Common myeloid progenitor, CD34-positive (primary cell): ENCODE measurements at places on chromosomes 16 and 17.
A peak's percentile ranks its signal among the peaks of the same experiment; 100 is the strongest.

DNA sequence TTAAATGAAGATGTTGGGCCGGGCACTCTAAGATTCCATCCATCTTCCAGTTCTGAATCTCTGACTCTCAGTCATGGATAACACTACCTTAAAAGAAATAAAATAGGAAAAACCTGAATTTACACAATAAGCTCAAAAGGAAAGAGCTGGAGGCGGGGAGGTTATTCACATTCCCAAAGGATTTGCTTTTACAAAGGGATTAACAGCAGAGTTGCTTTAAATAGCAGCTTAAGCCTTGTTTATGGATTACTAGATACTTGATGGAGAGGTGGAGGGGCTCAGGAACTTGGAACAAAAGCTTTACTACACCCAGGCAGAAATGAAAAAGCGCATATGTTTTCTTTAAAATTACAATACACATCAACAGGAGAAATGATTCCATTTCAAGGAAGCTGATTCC, 84.5 kb downstream of the XYLT1 start:
- DNase-seq: no peak

GRCh38 chr16:695355-696089, 5.3 kb upstream of the WDR24 start:
- no peak for DNase-seq

- DNase-seq: no peak
These were observed 41.5 kb downstream of the ARHGAP44 start for GRCh38 chr17:12830777-12831247.

- peak; percentile 56 for DNase-seq
These were observed 19.1 kb downstream of the C16orf95 start for GRCh38 chr16:87297918-87298631.

DNA sequence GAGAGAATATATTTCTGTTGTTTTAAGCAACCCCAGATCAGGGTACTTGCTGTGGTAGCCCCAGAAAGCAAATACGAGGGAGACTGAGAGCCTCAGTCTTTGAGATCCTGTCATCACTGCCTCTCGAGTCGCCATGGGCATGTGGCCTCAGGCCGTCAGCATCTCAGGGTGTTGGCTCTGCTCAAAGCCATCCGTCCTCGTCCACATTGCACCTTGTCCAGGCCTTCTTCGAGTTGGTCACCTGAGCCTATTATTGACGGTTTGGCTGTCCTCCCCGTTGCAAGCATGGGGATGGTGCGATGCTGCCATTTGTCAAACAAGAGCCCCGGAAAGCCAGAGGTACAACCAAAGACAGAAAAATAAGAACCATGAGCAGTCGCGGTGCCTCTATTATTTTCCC, 136.9 kb downstream of the IRF8 start:
- DNase-seq: no peak

- no peak for DNase-seq
These were observed 7.7 kb downstream of the SLC35B1 start for GRCh38 chr17:49699966-49700575.

DNA sequence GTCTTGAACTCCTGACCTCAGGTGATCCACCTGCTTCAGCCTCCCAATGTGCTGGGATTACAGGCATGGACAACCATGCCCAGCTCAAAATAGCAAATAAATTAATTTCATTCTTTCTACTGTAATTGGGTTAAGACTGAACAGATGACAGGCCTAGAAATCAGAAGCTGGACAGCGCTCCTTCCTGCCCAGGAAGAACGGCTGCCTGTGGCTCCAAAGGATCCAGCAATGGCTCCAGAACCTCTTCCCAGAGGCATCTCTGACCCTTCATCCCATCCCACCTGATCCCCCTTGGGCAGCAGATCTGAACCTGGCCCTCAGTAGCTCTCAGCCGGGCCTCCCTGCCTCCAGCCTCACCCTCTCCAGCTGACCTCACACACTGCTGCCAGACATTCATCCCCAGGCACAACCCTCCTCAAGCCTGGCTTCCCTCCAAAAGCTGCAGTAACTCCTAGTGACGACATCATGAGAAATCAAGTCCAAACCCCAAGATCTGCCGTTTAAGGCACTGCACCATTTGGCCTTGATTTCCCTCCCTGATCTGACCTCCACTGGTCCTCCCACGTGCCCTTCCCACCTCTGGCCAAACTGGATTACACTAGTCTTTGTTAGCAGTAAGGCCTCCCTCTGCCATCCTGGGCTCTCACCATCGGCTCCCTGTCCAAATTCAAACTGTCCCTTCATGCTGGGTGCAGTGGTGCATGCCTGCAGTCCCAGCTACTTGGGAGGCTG, 3.1 kb upstream of the MIF4GD start:
- DNase-seq: no peak

- DNase-seq: peak; percentile 6
These were observed 75.5 kb upstream of the IRX6 start for GRCh38 chr16:55248494-55248893.

- no peak for DNase-seq
These were observed 194.0 kb downstream of the SALL1 start for GRCh38 chr16:50957056-50957455.

GRCh38 chr17:2125013-2125535, 70.2 kb downstream of the HIC1 start:
- DNase-seq: no peak

DNA sequence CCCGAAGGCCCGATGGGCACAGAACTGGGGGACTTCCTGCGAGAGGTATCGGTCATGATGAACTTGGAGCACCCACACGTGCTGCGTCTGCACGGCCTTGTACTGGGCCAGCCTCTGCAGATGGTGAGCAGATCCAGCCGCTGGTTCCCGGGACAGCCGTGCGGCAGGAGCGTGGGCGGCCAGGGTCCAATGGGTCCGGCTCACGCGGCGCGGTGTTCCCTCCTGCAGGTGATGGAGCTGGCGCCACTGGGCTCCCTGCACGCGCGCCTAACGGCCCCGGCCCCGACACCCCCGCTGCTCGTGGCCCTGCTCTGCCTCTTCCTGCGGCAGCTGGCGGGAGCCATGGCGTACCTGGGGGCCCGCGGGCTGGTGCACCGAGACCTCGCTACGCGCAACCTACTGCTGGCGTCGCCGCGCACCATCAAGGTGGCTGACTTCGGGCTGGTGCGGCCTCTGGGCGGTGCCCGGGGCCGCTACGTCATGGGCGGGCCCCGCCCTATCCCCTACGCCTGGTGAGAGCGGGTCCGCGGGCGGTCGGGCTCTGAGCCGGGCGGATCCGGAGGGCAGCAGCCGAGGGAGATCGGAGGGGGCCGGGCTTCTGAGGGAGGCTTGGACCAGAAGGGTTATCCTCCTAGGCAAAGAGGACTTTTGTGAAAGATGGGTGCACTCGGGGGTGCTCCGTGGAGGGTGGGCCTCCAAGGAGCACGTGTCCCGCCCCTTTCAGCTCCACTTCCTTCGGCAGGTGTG, 3.0 kb downstream of the TNK1 start:
- DNase-seq: peak; percentile 70

- no peak for DNase-seq
These were observed 103.2 kb upstream of the SDK2 start for GRCh38 chr17:73747221-73748002.

- DNase-seq: no peak
These were observed 144.6 kb downstream of the FOXL1 start for GRCh38 chr16:86722970-86723369.

DNA sequence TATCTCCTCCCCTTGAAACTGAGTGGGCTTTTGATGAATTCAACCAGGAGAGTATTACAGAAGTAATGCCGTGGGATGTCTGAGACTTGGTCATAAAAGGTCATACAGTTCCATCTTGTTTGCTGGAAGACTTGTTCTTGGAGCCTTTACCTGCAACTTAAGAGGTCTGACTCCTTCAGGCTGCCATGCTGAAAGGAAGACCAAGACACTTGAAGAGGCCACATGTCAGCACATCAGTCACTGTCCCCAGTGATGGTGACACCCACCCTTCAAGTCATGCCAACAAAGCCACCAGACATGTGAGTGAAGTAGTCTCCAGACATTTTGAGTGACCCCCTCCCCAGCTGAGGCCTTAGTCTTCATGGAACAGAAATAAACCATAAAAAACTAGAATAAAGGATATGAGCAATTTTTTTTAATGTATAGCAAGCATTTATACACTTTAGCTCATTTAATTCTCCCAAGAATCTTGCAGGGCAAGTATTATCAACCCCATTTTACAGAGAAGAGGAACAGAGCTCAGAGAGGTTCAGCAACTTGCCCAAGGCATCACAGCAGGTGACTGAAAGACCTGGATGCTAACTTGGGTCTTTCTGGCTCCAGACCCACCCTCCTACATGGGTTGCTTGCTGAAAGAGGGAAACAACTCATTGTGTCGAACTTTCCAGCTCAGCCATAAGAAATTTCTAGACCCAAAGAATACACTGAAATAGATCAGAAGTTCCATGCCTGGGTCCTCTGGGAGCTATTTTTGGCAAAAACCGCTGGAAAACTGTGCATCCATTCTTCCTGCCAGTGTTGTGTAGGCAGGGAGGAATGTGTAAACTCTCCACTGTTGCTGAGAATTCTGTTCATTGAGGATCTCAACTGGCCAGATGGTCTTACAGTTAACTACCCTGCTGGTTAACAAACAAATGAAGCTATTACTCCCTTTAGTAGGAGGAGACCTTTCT, 38.1 kb downstream of the SOCS1 start:
- no peak for DNase-seq

GRCh38 chr17:45411348-45412105, 21.1 kb downstream of the ARHGAP27 start:
- DNase-seq: no peak

GRCh38 chr17:74497471-74497870, 31.0 kb downstream of the CD300A start:
- no peak for DNase-seq

- peak; percentile 74 for DNase-seq
These were observed 13.1 kb downstream of the RAPGEFL1 start for GRCh38 chr17:40190197-40191021.

DNA sequence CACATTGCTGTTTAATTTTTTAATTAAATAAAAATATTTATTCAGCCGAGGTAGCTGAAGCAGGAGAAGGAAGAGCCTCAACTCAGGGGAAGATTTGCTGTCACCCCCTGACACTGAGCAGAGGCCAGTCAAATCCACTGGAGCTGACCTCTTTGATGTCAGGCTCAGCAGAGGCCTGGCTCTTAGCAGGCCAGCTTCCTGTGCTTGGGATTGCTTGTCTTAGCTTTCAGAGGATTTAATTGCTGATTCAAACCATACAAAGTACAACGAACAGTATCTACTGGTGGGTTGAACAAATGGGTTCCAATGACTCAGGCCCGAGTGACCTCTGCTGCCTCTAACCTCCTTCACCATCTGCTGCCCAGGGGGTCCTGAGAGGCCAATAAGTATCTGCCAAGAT, 417.0 kb upstream of the HSBP1 start:
- DNase-seq: no peak

DNA sequence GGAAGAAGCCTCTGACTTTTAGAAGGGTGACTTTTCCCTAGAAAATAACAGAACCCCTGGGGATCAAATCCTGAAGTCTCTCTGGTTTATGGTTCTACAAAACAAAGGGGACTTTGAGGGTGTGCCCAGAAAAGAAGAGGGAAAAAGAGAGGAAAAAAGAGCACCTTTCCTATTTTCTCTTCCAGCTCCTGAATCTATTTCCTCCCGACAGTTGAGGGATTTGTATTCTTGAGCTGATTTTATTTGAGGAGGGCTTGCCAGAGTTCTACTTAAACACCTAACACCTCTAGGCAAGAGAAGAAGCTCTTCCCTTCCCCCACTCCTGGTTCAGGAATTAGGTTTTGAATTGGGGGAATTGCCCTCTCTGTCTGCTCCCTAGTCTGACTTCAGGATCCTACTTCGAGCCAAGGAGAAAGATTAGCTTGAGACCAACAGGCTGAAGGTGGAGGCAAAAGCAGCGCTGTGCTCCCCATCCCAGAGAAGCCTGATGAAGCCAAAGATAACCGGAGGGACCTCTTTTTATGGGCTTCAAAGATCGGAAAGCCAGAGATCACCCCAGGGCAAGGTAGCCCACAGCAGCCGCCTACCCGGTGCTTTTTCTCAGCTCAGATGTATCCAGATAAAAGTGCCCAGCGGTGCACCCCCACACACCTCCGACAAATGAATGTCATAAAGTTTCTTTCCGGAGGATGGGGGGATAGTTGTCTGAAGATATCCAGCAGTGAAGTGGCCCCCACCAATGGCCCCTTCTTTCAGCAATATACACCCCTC, 796 bp downstream of the HOXB3 start:
- DNase-seq: peak; percentile 38

DNA sequence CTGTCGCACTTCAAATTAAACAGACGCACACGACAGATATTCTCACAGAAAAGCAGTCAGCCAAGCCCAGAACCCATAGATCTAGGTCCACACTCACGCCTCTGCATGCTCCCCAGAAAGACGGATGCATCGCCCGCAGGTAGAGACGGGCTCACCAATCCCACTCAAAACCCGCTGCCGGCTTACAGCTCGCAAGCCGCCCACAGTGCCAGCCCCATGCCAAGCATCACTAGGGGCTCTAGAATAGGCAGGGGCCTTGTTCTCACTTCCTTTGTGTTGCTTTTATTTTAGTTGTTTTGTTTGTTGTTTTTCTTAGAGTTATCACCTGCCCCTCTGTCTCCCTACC, 336 bp upstream of the BMERB1 start:
- no peak for DNase-seq

DNA sequence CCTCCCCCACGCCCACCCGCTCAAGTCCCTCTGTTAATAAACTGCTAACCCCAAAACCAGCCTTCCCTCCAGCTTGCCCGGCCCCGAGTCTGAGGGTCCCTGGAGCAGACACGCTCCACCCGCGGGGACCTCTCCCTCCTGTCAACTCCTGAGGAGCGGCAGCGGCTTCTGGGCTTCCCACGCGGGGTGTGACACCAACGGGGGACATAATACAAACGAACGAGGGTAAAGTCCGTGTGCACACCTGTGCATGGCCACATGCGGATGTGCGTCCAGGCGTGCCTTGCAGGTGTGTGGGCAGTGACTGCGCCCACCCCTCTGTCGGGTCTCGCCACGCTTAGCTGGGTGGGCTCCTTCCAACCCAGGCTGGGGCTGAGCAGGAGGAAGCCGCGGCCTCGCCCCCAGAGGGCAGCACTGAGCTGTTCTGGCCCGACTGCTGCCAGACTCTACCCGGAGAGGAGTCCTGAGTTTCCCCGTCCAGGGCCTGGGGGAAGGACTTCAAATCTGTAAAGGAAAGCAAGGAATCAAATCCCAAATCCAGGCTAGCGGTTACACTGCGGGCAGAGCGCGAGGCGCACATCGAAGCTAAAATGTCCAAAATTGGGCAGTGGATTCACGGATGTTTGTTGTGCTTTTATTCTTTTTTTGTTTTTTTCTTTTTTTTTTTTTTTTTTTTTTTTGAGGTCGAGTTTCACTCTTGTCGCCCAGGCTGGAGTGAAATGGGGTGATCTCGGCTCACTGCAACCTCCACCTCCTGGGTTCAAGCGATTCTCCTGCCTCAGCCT, 24.2 kb upstream of the KRT17 start:
- peak; percentile 85 for DNase-seq

DNA sequence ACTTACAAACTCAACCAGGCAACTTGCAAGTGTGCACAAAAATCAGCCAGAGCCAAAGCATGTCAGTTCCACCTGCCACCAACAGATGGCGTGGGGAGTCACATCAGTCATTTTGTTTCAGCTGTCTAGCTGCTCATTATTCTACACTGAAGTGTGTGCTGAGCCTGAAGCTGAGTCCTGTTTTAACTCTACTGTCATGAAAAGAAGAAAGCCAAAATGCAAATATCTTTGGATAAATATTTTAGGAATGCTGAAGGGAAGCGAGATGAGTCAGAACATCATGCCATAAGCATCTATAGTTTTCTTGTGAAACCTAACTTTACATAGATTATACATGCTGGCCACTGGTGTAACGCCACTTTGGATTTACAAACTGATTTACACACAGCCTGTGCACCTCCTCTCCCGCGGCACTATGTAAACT, 172.6 kb downstream of the CDK5R1 start:
- DNase-seq: peak; percentile 78

GRCh38 chr16:81654346-81654745, 124.7 kb upstream of the PLCG2 start:
- DNase-seq: no peak

GRCh38 chr16:84327926-84328505, 33.3 kb downstream of the WFDC1 start:
- DNase-seq: no peak
